ENCODE measurements at places on chromosomes 12 and 14.

DNA sequence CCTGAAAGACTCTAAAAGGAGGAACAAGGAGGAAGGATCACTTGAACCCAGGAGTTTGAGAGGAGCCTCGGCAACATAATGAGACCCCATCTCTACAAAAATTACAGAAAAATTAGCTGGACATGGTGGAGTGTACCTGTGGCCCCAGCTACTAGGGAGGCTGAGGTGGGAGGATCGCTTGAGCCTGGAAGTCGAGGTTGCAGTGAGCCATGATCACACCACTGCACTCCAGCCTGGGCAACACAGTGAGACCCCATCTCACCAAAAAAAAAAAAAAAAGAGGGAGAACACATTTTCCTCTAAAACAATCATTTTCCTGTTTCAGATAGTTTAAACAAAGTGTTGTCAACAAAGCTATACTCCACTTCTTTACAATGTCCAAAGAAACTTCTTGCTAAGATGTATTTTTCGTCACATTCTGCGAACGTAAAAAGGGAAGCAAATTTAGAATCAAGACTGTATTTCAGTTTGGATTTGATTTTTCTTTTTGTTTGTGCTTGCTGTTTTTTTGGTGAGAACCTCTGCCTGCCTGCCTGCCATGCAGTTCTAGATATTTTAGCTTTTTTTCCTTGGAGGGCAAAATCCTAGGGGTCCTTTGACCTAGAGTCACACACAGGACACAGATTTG lies 5.1 kb downstream of the HCAR1 start:
- H3K27ac ChIP-seq, result peak overlapping the region; percentile 19
- H3K4me3 ChIP-seq, result peak overlapping the region; percentile 41
- peaks cover 39% of the 10 kb centered on the region for H3K4me1 ChIP-seq
- no peaks in the 10 kb centered on the region for H3K36me3 ChIP-seq
- H3K27me3 ChIP-seq, result no peaks in the 10 kb centered on the region

DNA sequence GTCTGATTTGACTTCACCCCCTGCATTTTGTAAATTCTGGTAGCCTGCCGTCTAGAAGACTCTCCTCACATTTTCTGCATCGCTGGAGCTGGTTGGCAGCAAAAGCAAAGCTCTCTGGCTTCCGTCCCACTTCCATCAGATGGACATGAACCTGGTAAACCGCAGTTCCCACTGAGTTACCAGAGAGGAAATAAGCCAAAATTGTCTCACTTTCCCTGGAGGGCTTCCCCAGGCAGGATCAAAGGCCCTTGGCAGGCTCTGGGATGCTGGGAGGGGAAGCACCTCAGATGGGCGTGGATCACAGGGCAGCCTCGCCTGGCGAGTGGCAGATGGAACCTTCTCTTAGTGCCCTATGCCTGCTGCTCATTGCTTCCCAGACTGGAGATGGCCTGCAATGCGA lies 243.5 kb downstream of the TMEM132C start:
- no peaks in the 10 kb centered on the region for H3K36me3 ChIP-seq
- H3K27ac ChIP-seq, result no peak overlapping the region
- no peaks in the 10 kb centered on the region for H3K27me3 ChIP-seq
- DNase-seq, result no peak
- H3K4me3 ChIP-seq, result no peak overlapping the region

DNA sequence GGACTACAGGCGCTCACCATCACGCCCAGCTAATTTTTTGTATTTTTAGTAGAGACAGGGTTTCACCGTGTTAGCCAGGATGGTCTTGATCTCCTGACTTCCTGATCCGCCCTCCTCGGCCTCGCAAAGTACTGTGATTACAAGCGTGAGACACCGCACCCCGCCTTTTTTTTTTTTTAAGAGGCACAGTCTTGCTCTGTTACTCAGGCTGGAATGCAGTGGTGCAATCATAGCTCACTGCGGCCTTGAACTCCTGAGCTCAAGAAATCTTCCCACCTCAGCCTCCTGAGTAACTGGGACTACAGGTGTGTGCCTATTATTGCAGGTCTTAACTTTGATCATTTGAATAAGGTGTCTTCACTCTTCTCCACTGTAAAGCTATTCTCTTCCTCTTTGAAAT lies 5.3 kb upstream of the GLTP start:
- peaks cover 30% of the 10 kb centered on the region for H3K4me1 ChIP-seq
- peaks cover 2% of the 10 kb centered on the region for H3K36me3 ChIP-seq
- DNase-seq, result no peak
- H3K4me3 ChIP-seq, result no peak overlapping the region
- H3K27ac ChIP-seq, result no peak overlapping the region
- peaks cover 20% of the 10 kb centered on the region for H3K27me3 ChIP-seq

GRCh38 chr12:96356831-96357230 lies 43.4 kb downstream of the CDK17 start:
- DNase-seq, result no peak
- H3K36me3 ChIP-seq, result peaks cover 9% of the 10 kb centered on the region
- H3K4me3 ChIP-seq, result no peak overlapping the region
- peaks cover 28% of the 10 kb centered on the region for H3K4me1 ChIP-seq

GRCh38 chr14:94562022-94562421 lies 780 bp downstream of the SERPINA4 start:
- H3K4me1 ChIP-seq, result no peaks in the 10 kb centered on the region
- no peak for DNase-seq
- H3K4me3 ChIP-seq, result no peak overlapping the region
- no peaks in the 10 kb centered on the region for H3K27me3 ChIP-seq
- no peak overlapping the region for H3K27ac ChIP-seq

- H3K27ac ChIP-seq, result no peak overlapping the region
- DNase-seq, result no peak
- peaks cover 13% of the 10 kb centered on the region for H3K27me3 ChIP-seq
- H3K36me3 ChIP-seq, result no peaks in the 10 kb centered on the region
- H3K4me3 ChIP-seq, result no peak overlapping the region
Observed at GRCh38 chr14:103296987-103297386, 37.0 kb upstream of the EIF5 start.

DNA sequence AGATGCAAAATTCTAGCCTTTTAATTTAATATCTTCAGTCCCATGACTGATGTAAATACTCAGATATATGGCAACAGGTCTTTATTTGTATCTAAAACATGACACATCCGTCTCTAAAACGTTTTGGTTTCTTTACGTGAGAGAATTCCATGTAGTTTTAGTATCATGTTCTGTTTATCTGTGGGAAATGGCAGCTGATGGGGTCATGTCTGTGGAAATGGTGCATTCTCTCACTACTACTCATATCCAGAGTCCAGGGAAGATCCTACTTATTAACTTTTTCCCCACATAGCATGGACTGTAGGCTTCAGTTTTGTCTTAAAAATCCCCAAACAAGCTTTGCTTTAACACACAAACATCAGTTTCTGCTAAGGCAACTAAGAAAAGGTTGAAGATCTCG lies 53.8 kb downstream of the SPTLC2 start:
- DNase-seq, result no peak
- H3K27me3 ChIP-seq, result no peaks in the 10 kb centered on the region
- peaks cover 40% of the 10 kb centered on the region for H3K36me3 ChIP-seq
- no peak overlapping the region for H3K27ac ChIP-seq
- peaks cover 8% of the 10 kb centered on the region for H3K4me1 ChIP-seq

- H3K27me3 ChIP-seq, result peaks cover 73% of the 10 kb centered on the region
- peaks cover 9% of the 10 kb centered on the region for H3K4me1 ChIP-seq
- peaks cover 2% of the 10 kb centered on the region for H3K36me3 ChIP-seq
- DNase-seq, result no peak
Observed at GRCh38 chr12:114412825-114413749, 7.1 kb upstream of the TBX5 start.

DNA sequence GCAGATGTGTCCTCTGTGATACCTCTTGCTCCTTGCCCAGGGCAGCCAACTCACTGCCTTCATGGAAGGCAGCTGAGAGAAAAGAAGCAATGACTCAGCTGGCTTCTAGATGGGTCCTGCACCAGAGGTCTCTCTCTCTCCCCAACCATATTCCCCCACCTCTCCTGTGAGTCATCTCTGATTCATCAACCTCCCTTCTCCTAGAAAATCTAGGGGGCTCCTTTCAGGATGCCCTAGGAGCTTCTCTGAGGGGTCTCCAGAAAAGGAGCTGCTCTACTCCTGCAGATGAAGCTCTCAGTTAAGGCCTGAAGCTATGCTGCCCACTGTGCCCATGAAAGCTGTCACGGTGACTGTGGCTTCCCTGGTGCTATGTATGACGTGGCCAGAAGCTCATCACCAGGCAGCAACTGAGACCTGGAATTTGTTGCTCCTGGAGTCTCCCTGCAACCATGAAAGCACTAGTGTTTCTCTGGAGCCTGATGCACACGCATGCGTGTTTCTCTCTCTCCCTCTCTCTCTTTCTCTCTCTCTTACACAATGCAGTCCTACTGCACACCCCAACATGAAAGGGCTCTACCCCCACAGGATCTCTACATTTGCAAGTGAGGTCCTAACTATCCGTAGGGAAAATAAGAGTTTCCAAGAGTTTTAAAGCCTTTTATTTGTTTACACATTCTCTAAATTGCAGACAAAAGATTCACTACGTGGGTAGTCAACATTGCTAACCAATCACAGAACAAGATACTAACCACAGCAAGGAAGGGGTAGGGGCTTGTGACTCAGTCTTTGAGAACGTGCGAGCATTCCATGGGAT lies 285.3 kb downstream of the DPF3 start:
- no peaks in the 10 kb centered on the region for H3K36me3 ChIP-seq
- no peak overlapping the region for H3K27ac ChIP-seq

- no peaks in the 10 kb centered on the region for H3K27me3 ChIP-seq
- no peak for DNase-seq
- H3K36me3 ChIP-seq, result peaks cover 3% of the 10 kb centered on the region
Observed at GRCh38 chr12:107405436-107405835, 280.2 kb upstream of the PWP1 start.

DNA sequence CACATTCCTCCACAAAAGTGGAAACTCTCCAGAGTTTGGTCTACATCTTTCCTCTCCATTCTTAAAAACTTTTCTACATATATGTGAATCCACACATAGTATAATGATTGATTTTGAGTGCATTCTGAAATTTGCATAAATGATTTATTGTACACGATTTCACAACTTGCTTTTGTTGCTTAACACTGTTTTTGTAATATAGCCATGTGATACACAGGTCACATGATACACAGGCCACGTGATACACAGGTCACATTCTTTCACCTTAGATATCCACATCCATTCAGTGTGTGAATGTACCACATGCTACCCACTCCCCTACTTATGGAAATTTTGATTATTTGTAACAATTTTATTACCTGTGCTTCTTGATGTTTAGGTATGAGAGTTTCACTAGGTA lies 319.1 kb downstream of the ZFP36L1 start:
- H3K4me3 ChIP-seq, result no peak overlapping the region
- H3K4me1 ChIP-seq, result peaks cover 6% of the 10 kb centered on the region
- H3K36me3 ChIP-seq, result peaks cover 5% of the 10 kb centered on the region
- peaks cover 5% of the 10 kb centered on the region for H3K27me3 ChIP-seq
- H3K27ac ChIP-seq, result no peak overlapping the region

DNA sequence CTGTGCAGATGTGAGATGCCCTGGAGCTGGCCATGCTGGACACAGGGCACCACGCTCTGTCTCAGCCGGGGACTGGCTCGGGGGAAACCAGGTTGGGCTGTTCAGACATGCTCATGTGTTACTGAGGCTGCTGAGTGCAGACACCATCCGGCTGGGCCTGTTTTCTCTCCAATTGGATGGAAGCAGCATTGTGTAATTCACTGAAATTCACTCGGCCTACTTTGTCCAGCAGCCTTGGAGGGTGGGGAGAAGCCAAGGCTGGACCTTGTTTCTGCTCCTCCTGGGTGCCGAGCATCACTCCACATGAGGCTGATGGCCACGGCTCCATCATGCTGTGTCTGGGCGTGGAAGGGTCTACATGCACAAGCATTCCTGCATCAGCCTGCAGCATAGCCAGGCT lies 130.7 kb downstream of the SMOC1 start:
- no peaks in the 10 kb centered on the region for H3K36me3 ChIP-seq
- no peak for DNase-seq
- no peaks in the 10 kb centered on the region for H3K4me1 ChIP-seq
- H3K27ac ChIP-seq, result no peak overlapping the region
- H3K4me3 ChIP-seq, result no peak overlapping the region

GRCh38 chr14:41607304-41607775 lies 664 bp downstream of the LRFN5 start:
- H3K27me3 ChIP-seq, result peaks cover 82% of the 10 kb centered on the region
- peaks cover 30% of the 10 kb centered on the region for H3K4me1 ChIP-seq
- H3K27ac ChIP-seq, result no peak overlapping the region
- no peak for DNase-seq
- peak overlapping the region; percentile 72 for H3K4me3 ChIP-seq

DNA sequence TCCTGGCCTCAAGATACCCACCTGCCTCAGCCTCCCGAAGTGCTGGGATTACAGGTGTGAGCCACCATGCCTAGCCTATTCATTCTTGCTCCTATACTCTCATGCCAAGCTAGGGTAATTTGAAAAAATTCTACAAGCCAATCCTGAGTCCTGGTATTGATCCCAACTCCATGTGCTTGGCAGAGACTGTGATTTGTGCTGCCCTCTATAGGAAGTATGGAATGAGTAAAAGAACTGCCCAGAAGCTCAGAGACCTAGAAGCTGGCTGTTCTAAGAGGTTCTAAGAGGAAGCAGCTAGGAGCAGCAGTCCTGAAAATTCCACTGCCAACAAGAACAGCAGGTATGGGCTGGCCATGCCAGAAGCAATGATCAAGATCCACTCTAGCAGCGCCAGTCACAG lies 402.5 kb downstream of the PCNX1 start:
- H3K27ac ChIP-seq, result no peak overlapping the region
- H3K27me3 ChIP-seq, result peaks cover 18% of the 10 kb centered on the region
- no peak for DNase-seq
- no peak overlapping the region for H3K4me3 ChIP-seq

- H3K27me3 ChIP-seq, result peaks cover 8% of the 10 kb centered on the region
- no peaks in the 10 kb centered on the region for H3K36me3 ChIP-seq
- DNase-seq, result no peak
- H3K27ac ChIP-seq, result no peak overlapping the region
Observed at GRCh38 chr12:109631302-109631701, 57.7 kb downstream of the MVK start.

- peaks cover 5% of the 10 kb centered on the region for H3K27me3 ChIP-seq
- no peaks in the 10 kb centered on the region for H3K36me3 ChIP-seq
- no peaks in the 10 kb centered on the region for H3K4me1 ChIP-seq
- DNase-seq, result no peak
- H3K4me3 ChIP-seq, result no peak overlapping the region
- H3K27ac ChIP-seq, result no peak overlapping the region
Observed at GRCh38 chr12:24770334-24770733, 178.6 kb downstream of the BCAT1 start.

DNA sequence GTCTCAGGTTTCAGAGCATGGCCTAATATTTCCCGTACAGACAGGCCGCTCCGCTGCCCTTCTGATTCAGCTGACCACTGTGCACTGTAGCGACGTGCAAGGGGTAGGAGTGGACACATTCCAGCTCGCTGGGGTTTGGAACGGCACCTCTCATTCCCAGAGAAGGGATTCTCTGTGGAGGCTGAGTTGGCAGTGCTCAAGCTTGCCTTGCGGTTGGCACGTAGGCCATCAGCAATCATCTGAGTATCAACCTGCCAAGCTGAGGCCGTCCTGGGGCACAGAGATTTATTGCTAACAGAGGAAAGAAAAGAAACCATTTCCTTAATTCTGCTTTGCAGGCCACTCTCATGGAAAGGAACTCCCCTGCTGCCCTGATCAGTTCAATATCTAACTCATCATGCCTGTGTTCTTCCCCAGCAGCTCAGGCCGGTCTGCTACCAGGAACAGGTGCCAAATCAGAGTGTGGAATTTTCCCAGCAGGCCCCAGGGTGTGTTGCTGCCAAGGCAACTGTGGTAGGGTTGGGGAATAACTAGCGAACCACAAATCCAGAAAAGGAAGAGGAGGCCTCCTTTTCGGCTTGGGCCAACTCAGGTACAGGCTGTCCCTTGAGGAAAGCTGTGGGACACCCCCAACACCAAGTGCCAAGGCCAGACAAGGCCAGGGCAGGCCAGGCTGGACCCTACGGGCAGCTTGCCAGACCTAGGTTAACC lies 92.5 kb downstream of the SSPN start:
- H3K4me1 ChIP-seq, result peaks cover 5% of the 10 kb centered on the region
- H3K4me3 ChIP-seq, result no peak overlapping the region
- no peak overlapping the region for H3K27ac ChIP-seq
- H3K27me3 ChIP-seq, result peaks cover 5% of the 10 kb centered on the region
